NCI-H2171 (cell line): ENCODE measurements at places on chromosomes 2 and 18.

DNA sequence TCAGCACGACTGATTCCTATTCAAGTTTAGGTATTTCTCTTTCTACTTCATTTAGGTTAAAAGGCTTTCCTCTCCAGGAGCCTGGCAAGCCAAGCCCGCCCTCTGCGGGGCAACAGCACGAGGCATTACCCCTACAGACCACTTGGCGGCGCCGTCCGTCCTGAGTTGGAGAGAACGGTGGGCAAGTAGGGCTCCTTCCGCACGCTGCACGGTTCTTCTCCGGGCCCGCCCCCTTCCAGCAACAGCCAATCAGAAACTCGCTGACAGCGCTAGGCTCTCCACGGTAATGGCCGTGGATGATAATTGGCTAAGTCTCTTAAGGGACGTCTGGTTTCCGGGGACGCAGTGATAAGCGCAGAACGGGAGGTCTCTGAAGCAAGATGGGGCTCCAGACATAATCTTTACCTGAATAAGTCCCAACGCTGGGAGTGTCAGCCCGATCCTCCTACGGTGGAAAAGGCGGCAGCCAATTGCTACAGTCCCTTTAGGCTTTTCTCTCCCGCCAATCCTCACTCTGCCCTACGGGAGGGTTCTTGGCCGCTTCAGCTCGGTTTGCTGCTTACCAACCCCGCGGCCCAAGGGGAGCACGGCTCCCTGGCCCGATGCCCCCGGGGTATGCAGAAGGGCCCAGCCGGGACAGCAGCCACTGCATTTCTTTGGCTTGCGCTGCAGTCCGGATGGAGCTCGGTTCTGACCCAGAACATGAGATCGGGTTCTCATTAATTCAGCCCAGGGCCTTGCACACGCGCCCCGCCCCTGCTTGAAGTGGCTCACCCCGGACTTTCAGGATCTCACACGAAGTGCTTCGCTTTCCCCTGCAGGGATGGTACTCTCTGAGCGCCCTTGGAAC is 206.9 kb upstream of the PKDCC start:
- DNase-seq, result peak; percentile 94

- DNase-seq, result no peak
Measured at GRCh38 chr2:129361688-129362087, 617.8 kb upstream of the RAB6C start.

- peak; percentile 6 for DNase-seq
Measured at GRCh38 chr2:240822280-240822847, 2.3 kb upstream of the KIF1A start.

- DNase-seq, result no peak
Measured at GRCh38 chr2:112839407-112840067, 3.0 kb upstream of the IL1B start.

DNA sequence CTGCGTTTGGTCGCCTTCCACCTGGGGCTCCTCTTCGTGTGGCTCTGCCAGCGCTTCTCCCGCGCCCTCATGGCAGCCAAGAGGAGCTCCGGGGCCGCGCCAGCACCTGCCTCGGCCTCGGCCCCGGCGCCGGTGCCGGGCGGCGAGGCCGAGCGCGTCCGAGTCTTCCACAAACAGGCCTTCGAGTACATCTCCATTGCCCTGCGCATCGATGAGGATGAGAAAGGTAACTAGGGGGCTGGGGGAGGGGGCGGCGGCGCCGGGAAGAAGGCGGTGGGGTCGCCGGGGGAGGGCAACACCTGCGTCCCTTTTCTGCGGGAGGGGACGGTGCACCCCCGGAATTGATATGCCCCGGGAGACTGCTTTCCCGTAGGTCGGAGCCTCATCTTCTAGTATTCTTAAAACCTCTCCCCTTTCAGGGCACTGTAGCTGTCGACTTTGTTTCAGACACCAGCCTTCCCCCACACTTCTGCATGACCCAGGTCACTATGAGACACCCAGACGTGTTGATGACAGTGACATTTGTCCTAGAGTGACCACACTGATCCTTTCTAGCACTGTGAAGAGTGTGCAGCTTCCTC is 755 bp downstream of the SPAST start:
- peak; percentile 34 for DNase-seq

DNA sequence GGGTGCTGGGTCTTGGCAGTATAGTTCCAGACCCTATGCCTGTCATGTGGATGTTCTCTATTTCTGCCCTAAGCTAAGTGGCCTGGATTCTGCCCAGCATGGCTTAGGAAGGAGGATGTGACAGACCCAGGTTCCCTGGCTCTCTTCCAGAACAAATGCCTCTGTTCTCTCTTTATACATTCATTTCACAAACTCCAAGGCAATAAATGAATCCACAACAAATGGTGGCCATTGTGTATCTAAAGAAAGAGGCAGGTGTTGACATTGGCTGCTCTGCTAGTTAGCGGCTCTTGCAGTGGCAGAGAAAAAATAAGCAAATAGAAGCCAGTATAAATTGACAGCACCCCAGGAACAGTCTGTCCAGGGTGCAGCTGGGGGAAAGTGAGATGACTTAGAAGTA is 298.6 kb downstream of the SUCLG1 start:
- DNase-seq, result no peak

GRCh38 chr2:69973335-69973735 is 11.9 kb upstream of the ASPRV1 start:
- no peak for DNase-seq

GRCh38 chr2:177535958-177536504 is 143.5 kb downstream of the AGPS start:
- DNase-seq, result no peak

DNA sequence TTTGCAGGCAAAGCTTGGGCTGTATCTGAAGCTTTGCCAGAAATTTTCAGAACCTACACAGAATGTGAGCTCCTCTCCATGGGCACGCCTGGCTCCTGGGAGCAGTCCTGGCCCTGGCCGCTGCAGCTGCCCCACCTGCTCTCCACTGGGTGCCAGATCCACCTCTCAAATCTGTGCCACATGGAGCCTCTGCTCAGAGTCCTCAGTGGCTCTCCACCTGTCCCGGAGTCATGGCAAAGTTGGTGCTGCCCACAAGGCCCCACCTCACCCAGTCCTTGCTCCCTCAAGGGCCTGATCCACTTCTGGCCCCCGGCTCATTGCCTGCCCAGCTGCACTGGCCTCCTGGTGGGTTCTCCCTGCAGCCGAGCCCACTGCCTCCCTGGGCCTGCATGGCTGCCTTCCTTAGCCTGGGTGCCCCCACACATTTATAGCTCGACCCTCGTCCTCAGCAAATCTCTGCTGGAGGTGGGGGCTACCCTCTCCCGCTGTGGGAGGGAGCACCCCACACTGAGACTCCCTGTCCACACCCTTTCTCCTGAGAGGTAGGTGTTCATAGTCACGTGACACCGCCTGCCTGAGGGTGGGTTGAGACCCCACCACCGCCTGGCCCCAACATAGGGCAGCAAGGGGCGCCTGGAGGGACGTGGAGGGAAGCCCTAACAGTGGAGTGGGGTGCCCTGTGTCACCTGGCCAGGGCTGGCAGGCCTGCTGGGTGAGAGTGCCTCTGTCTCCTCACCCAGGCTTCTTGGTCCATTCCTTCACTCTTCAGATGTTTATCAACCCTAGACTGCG is 224.1 kb downstream of the SH3RF3 start:
- DNase-seq, result no peak

DNA sequence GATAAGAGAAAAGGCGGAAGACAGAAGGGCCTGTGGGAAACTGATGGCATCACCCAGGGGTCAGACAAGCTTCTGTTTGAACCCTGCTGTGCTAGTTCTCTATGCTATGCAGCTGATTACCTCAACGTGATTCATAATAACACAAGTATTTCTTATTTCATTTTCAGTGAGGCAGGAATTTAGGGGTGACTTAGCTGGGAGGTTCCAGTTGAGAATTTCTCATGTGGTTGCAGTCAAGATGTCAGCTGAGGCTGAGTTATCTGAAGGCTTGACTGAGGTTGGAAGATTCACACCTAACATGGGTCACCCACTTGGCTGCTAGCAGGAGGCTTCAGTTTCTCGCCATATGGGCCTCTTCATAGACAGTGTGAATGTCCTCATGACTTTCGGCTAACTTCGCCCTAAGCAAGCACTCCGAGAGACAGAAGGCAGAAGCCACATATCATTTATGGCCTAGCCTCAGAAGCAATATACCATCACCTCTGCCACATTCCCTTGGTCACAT is 34.0 kb upstream of the TMEM131 start:
- no peak for DNase-seq

DNA sequence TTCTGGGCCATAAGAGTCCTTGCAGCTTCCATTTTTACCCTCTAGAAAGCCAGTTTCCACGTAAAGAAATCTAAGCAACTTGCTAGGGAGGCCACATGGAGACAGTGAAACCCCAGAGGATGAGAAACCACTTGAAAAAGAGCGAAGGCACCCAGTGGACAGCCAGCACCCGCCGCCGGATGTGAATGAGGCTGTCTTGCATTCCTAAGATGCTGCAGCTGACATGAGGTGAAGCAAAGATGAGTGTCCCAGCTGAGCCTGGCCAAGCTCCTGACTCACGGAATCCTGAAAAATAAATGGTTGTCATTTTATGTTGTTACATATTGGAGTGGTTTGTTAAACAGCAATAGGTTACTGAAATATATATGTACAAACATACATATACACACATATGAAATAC is 65.9 kb upstream of the STPG4 start:
- no peak for DNase-seq

- no peak for DNase-seq
Measured at GRCh38 chr2:43080571-43081021, 145.8 kb downstream of the ZFP36L2 start.

GRCh38 chr18:66872277-66872676 is 268.4 kb upstream of the CDH19 start:
- DNase-seq, result peak; percentile 8

DNA sequence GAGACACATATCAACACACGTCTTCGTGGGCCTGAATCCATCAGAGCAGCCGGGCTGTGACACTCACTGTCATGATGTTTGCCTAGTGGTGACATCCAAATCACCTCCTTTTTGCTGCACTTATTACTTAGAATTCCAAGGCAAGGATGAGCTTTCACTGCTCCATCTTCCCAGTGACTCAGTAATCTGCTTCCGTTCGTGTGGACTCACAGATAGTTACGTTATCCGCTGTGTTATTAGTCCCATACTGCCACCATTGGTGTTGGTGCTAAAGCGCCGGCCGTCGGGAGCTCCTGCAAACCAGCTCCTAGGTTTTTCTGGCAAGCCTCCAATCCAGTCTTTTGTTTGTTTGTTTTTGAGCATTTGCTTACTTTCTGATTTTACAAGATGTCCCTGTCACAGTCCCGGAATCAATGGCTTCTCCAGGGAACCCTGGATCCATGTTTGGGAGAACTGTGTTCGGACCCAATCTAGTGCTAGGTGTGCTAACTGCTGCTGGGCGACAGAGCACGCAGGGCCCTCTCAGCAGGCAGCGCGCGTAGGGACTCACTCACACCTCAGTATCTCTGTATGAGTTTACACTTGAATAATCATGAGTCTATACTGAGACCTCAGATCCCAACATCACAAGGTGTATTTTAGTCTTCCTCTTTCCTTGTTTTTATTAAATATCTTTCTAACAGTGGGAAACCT is 42.6 kb downstream of the HDAC4 start:
- no peak for DNase-seq

- no peak for DNase-seq
Measured at GRCh38 chr2:12326449-12327190, 390.1 kb upstream of the TRIB2 start.

DNA sequence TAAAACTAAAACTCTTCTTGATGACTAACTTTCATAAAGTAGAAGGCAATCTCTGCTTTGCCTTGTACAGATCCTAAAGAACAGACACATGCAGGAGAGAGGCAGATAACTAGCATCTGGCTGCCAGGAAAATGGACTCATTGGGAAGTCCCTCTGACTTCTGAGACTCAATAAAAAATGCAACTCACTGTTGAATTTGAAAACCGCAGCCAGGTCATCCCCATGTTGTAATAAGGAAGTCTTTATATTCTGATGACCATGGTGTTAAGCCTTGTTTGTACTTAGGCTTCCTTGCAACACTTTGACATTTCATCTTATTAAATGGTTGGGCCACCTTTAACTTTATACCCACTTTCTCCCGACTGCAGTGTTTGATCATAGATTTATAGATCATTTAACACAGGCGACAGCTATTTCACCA is 375.1 kb upstream of the KCNH7 start:
- no peak for DNase-seq

GRCh38 chr2:233690444-233690843 is 2.2 kb upstream of the UGT1A6 start:
- DNase-seq, result no peak

DNA sequence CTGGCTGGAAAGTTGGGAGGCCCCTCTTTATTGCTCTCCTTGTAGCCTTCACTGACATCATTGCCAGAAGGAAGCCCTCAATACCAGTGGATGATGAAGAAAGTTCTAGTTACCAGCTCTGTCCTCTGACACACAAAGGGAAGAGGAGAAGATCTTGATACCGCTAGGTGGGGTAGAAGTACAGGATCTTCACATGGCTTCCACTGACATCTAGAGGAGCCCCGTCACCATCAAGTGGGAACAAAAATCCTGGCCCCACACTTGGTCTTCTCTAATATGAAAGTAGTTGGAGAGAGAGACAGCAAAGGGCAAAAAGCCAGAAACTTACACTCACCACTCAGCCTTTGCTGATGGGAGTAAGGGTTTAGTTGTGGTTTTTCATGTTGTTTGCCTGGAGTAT is 12.4 kb downstream of the XIRP2 start:
- DNase-seq, result no peak

DNA sequence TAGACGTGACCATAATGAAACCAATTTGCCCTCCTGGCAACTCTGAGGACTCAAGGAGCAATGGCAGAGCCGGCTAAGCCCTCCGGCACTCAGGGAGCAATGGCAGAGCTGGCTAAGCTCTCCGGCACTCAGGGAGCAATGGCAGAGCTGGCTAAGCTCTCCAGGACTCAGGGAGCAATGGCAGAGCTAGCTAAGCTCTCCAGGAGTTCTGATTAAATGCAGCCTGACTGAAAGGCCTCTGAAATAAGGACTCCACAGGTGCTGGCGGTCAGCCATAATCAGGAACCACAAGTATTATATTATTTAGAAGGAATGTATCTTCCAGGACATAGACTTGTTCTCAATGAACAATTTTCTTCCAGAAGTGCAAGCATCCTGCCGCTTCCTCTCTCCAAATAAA is 65.2 kb downstream of the C2orf76 start:
- DNase-seq, result no peak
